ENCODE measurements at places on chromosomes 5 and 9. TPM values are rescaled to one million over a fixed set of nuclear protein-coding genes. Genes with fewer than 3 reads are reported as not detected.

Gene SLC23A1
- 1.1 TPM for total RNA-seq

- H3K27ac ChIP-seq: no peak overlapping the region
- H3K27me3 ChIP-seq: no peaks in the 10 kb centered on the region
- DNase-seq: no peak
- H3K4me1 ChIP-seq: no peaks in the 10 kb centered on the region
- H3K36me3 ChIP-seq: no peaks in the 10 kb centered on the region
- H3K4me3 ChIP-seq: no peak overlapping the region
These were observed 206.4 kb upstream of the IL12B start for GRCh38 chr5:159536646-159537045.

DNA sequence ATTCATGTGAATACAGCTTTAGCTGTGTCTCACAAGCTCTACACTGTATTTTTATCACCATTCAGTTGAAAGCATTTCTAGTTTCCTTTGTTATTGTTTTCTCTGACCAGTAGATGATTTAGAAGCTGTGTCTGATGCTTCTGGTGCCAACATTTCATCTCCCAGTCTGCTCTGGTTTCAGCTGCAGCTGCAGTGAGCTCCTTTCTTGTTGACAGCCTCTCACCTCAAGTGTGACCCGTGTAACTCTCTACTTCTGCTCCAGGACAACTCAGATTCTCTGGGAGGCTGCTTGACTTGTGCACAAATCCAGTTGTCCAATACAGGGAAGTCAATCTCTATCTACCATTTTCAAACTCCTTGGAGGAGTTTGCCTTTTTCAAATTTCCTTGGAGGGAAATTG is 504.8 kb downstream of the DIRAS2 start:
- no peaks in the 10 kb centered on the region for H3K36me3 ChIP-seq
- no peak for DNase-seq
- H3K27ac ChIP-seq: no peak overlapping the region
- H3K4me1 ChIP-seq: no peaks in the 10 kb centered on the region
- H3K27me3 ChIP-seq: peaks cover 2% of the 10 kb centered on the region
- no peak overlapping the region for H3K4me3 ChIP-seq

DNA sequence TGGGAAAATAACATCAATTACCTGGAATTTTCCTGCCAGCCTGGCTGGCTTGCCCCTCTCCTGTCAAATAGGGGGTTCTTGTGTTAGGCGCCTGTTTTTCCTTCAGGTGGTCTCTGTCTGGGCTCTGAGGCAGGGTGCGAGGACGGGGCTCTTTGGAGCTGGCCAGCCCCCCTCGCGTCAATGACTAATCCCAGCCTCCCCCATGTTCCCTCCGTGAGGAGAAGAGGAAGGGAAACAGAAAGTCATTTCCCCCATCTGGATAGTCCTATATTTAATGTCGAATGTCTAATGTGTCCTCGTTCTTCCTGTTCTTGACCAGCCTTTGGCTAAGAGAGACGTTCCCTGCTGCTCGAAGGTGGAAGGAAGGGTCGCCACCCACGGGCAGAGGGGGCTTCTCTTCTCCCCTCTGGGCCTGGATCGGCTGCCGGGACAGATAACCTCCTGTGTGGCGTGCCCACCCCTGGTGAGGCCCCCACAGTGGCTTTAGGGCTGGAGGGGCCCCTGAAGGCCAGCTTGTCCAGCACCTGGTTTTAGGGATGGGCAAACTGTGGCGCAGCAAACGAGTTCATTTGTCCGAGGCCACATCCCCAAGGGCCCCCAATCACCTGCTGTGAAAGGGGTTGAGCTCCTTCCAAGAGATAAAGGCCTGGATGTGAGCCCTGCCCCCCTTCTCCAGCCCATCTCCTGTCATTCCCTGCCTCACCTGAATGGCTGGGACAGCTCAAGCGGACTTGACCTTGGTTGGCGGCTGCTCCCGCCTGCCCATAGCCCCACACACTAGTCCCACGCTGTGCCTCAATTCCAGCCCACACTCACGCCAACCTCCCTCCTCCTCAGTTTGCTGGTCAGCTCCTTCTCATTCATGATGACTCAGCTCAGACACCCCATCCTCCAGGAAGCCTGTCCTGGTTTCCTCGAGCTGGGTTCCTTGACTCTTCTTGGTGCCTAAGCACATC is 35.9 kb upstream of the UNC5A start:
- H3K27ac ChIP-seq: no peak overlapping the region
- H3K4me3 ChIP-seq: no peak overlapping the region
- H3K4me1 ChIP-seq: no peaks in the 10 kb centered on the region
- H3K27me3 ChIP-seq: peaks cover 18% of the 10 kb centered on the region

- H3K4me3 ChIP-seq: no peak overlapping the region
- H3K4me1 ChIP-seq: no peaks in the 10 kb centered on the region
- DNase-seq: no peak
- H3K27ac ChIP-seq: no peak overlapping the region
- no peaks in the 10 kb centered on the region for H3K27me3 ChIP-seq
These were observed 49.4 kb upstream of the ZNF608 start for GRCh38 chr5:124795829-124796228.

- no peak for DNase-seq
- no peaks in the 10 kb centered on the region for H3K36me3 ChIP-seq
- H3K27ac ChIP-seq: no peak overlapping the region
- no peaks in the 10 kb centered on the region for H3K27me3 ChIP-seq
- no peak overlapping the region for H3K4me3 ChIP-seq
These were observed 1710.1 kb upstream of the CDH9 start for GRCh38 chr5:28748446-28748845.

GRCh38 chr5:42666869-42667268 is 89.7 kb upstream of the CCDC152 start:
- H3K4me3 ChIP-seq: no peak overlapping the region
- no peak overlapping the region for H3K27ac ChIP-seq
- H3K4me1 ChIP-seq: no peaks in the 10 kb centered on the region
- H3K27me3 ChIP-seq: no peaks in the 10 kb centered on the region
- no peak for DNase-seq

Data from thymus (tissue), 14 donors.